Stimulated activated CD8-positive, alpha-beta memory T cell treated with anti-CD3 and anti-CD28 coated beads, Interleukin-15, amount 100 ng/mL, for 24 hours (primary cell): ENCODE measurements at places on chromosomes 2 and 18.

DNA sequence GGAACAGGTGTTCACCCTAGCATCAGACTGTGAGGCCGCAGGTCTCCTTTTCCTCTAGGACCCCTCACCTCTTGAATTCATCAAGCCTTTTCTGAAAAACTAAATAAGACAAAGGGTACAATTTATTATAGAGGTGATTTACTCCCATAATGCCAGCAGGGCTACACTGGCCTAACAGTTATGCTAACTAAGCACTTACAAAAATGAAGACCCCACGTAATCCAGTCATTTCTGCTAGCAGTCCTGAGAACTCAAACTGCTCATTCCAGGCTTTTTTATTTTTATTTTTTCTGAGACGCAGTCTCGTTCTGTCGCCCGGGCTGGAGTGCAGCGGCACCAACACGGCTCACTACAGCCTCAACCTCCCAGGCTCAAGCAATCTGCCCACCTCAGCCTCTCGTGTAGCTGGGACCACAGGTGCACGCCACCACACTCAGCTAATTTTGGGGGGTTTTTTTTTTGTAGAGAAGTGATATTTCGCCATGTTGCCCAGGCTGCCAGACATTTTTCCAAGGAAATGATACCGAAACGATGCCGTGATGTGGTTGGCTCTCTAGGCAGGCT, 14.2 kb downstream of the CAPG start:
- DNase-seq = no peak

- no peak for DNase-seq
Measured at GRCh38 chr2:43763091-43763490, 10.7 kb upstream of the DYNC2LI1 start.

DNA sequence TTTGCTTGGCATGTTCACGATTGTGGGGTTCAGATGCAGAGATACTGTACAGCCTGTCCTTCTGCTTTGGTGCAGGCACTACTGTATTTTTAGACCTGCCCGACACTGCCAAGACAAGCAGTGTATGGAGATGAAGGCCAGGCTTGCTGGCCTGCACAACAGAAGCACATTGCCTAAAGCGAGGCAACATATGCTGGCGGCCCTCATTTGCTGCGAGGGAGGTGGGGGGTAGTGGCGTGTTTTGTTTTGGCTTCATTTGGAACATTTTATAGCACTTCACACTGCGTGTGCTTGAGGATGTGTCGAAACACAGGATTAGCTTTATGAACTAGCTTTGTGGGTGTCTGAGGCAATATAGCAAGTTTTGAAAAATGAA, 27.0 kb downstream of the TMEM182 start:
- no peak for DNase-seq

DNA sequence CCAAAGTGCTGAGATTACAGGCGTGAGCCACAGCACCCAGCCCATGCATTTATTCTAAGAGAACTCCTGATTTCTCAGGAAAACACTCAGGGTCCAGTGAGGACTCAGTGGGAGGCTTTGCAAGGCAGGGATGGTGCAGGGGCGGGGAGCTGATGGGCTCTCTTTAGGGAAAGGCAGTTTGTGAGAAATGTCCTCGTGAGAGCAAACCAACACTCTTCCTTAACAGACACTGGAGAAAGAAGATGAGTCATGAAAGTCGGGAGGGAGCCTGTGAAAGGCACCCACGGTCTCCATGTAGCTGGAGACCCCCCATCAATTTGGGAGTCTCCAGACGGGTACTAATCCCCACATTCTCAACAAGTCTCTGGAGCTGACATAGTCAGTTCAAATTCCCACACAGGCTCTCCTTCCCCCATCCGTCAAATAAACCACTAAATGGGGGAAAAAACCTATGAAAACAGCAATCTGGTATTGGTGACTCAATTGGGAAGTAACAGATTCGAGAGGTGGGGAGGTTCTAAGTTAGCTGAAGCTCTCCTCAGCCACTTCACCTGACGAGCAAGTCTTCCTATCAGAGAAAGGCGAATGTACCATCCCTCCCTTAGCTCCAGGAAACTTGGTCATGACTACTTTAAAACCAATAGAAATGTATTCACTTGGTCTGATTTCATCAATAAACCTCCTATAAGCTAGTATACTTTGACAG, 11.0 kb upstream of the CREG2 start:
- DNase-seq = no peak

DNA sequence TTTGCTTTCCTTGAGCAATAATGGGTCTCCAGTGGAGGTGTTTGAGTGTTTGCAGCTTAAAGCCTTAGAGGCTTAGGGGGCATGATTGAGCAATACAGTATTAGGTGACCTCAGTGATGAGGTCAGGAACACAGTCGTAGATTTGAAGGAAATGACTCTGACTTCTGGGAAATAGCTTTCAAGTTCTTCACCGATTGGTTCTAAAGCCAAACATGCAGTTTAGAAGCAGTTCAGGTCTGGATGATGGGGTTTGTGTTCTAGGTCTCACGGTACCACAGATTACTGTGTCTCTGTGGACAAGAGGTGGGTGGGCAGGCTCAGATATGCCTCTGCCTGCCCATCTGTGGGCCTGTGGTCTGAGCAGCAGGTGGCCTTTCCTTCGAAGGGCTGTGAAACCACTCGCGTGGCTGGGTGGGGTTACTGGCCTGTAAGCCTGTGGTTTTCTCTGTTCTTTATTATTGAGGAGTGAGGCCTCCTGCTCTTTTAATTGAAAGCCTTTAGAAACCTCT, 7.8 kb downstream of the MTHFD2 start:
- no peak for DNase-seq

GRCh38 chr2:201472411-201472810, 20.9 kb downstream of the STRADB start:
- DNase-seq = no peak

GRCh38 chr2:148603562-148603920, 41.0 kb upstream of the EPC2 start:
- DNase-seq = no peak

- DNase-seq = no peak
Measured at GRCh38 chr2:170375192-170375591, 197.2 kb downstream of the MYO3B start.

DNA sequence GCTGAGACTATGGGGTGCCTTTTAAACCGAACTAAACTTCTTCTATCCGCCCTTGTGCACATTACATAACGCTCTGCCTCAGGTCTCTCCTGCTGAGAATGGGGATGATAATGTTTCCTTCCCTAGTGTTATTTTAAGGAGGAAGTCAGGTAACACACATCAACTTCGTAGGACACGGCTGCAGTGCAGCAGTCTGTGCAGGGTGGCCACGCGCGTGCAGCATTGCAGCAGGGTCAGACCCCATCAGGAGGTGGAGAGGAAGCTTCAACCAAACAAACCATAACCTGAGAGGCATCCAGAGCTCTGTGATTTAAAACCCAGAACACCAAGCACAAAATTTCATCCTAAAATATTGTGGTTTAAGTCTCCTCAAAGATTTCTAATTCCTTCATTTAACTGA, 50.6 kb downstream of the MYT1L start:
- DNase-seq = no peak

DNA sequence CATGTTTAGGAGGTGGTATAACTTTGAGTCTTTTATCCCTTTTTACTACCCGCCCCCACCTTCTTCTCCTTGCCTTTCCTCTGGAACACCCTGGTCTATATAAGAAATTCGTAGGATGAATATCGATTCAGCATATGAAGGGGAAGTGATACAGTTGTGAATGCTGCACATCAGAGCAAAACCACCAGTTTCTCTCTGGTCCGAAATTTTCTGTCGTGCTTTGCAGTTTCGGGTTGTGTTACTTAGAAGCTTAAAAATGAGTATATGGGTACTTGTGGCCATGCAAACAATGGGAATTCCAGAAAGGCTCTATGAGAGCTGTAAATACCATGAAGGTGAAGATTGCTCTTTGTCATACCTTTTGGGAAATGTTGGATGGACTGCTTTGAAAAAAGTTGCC, 60.6 kb downstream of the DAW1 start:
- DNase-seq = no peak

DNA sequence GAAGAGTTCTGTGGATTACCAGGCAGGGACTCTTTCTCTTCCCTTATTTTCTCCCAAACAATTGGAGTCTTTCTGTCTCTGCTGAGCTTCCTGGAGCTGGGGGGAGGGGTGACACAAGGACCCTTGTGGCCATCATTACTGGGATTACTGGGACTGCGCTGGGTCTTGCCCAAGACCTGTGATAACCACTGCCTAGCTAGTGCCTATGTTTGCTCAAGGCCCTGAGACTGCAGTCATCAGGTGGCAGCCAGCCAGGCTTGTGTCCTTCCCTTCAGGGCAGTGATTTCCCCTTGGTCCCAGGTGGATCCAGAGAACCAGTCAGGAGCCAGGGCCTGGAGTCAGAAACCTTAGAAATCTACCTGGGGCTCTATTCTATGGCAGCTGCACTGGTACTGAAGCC, 355.6 kb downstream of the PARD3B start:
- no peak for DNase-seq

GRCh38 chr2:218172845-218173244, 6.1 kb upstream of the CXCR1 start:
- no peak for DNase-seq

- DNase-seq = no peak
Measured at GRCh38 chr2:195252018-195252417, 405.0 kb upstream of the SLC39A10 start.

DNA sequence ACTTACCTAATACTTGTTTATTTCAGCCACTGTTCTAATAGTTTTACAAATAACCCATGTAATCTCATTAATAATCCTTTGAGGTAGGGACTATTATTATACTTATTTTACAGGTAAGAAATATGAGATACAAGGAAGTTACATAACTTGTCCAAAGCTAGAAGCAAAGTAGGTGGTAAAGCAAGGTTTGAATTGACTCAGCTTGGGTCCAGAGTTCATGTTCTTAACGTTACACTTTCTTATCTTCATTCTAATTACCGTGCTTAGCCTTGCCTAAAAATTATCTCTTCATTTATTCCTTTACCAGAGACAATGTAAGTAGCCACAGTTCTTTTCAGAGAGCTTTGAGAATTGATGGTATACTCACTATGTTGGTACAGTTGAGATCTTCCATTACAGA, 743.6 kb downstream of the KCNJ3 start:
- no peak for DNase-seq

- DNase-seq = no peak
Measured at GRCh38 chr18:13387855-13388548, 169.4 kb downstream of the LDLRAD4 start.

DNA sequence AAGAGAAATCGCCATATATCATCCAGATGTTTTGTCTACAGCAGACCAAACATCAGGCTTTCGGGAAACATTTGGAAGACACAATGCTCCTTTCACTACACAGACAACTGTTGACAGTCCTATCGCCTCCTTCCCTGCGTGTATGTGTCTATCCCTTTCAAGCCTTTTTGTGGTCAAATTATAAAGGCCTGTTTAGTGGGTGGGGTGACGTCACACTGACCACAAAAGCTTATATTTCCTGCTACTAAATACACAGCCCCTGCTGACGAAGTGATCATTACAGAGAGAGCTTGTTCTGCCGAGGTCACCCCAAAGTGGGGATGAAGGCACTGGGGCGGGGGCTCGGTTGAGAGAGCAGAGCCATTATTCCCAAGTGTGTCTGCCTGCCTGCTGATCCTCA, 302.7 kb upstream of the TNP1 start:
- no peak for DNase-seq

- DNase-seq = no peak
Measured at GRCh38 chr2:218270721-218271486, 585 bp downstream of the PNKD start.

DNA sequence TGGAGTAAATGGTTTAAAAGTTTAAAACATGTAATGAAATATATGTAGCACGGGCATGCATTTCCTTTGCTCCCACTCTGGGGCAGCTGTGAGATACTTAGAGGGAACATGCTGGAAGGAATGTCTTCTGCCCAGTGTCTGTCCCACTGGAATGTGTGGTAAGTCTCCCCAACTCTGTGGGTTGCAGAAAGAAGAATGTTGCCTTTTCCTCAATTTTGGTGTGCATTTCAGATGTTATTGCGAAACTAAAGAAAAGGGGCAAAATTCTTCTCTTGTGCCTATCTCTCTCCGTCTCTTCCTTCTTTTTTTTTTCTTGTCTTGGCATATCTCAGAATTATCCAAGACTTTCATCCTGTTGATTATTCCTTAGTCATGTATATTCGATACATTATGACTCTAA, 201.1 kb downstream of the SH3RF3 start:
- no peak for DNase-seq

- no peak for DNase-seq
Measured at GRCh38 chr2:38315707-38316333, 61.3 kb downstream of the ATL2 start.

DNA sequence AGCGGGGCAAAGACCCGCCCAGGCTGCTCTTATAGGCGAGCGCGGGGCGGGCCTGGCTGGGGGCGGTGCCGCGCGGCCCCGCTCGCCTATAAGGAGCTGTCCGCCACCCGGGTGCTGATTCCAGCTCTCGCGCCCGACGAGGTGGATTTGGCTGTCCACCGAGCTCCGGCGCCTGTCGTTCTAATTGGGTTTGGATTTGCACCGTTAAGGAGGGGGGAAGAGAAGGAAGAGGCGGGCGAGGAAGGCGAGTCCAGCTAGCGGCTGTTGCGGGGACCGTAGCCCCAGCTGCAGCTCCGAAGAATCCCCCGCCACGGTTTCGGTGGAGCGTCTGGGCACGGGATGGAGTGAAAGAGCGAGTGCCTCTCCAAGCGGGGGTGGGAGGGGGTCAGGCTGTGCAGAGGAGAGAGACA, at the start of gene CNTNAP5:
Gene CNTNAP5 (plus strand): TSS at position 117 of the 410 bp plus-strand sequence. CDS start 364 bp downstream, outside the sequence.
- DNase-seq = no peak

DNA sequence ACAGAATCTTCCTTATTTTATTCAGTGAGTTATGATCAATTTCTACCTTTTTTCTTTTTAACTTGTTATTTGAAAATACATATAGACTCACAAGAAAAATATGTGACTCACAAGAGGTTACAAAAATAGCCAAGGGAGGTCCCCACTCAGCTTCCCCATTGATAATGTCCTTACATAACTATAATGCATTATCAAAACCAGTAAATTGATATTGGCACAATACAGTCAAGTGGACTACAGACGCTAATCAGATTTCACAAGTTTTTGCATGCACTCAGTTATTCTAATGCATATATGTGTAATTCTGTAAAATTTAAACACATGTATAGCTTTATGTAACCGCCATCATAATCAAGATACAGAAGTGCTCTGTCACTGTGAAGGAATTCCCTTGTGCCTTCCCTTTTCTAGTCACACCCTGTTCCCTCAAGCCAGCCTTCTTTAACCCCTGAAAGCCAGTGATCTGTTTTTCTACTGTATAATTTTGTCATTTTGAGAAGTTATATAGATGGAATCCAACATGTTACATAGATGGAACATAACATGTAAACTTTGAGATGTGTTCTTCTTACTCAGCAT, 118.4 kb downstream of the ALMS1 start:
- DNase-seq = no peak
